Aorta (tissue), 5 donors: ENCODE measurements at places on chromosomes 6 and 20. TPM values are rescaled to one million over a fixed set of nuclear protein-coding genes. Genes with fewer than 3 reads are reported as not detected.

OPRM1 gene
- total RNA-seq: not detected

MCHR2 gene
- not detected for total RNA-seq

ARHGAP40 gene
- not detected for total RNA-seq

NDRG3 gene
- 37.6 TPM for total RNA-seq

SPATS1 gene
- not detected for total RNA-seq

SCGN gene
- not detected for total RNA-seq

CST4 gene
- not detected for total RNA-seq

PSMF1 gene
- total RNA-seq: 96.9 TPM

TINAG gene
- total RNA-seq: not detected

RHAG gene
- total RNA-seq: not detected

EEF1A2 gene
- 1.5 TPM for total RNA-seq

NRSN1 gene
- not detected for total RNA-seq

UBD gene
- 4.4 TPM for total RNA-seq

MUC21 gene
- total RNA-seq: not detected

IYD gene
- not detected for total RNA-seq

CNBD2 gene
- 2.5 TPM for total RNA-seq

DDO gene
- total RNA-seq: 2.5 TPM
